T follicular helper cell (primary cell): ENCODE measurements at places on chromosomes 1 and 21.

GRCh38 chr1:230749150-230749549 lies 2.0 kb downstream of the CAPN9 start:
- no peak for DNase-seq

- DNase-seq = no peak
Measured at GRCh38 chr1:70288166-70288565, 66.4 kb downstream of the ANKRD13C start.

GRCh38 chr1:40982721-40983120 lies 3.2 kb downstream of the CTPS1 start:
- no peak for DNase-seq

DNA sequence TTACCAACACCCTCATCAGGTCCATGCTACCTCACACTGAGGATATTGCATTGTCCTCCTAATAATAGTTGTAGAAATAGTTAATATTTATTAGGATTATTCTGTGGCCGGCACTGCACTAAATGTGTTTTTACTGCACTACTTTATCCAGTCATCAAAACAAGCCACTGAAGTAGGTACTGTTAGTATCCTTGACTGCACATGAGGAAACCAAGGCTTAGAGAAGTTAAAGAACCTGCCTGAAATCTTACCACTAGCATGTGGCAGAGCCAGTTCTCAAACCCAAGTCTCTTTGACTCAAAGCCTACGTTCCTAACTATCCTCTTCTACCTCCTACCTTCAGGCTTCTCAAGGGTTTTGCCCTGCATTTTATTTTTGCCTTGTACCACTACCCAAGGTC lies 30.9 kb downstream of the FMO1 start:
- DNase-seq = no peak

- DNase-seq = no peak
Measured at GRCh38 chr1:118147522-118147921, 37.5 kb downstream of the SPAG17 start.

DNA sequence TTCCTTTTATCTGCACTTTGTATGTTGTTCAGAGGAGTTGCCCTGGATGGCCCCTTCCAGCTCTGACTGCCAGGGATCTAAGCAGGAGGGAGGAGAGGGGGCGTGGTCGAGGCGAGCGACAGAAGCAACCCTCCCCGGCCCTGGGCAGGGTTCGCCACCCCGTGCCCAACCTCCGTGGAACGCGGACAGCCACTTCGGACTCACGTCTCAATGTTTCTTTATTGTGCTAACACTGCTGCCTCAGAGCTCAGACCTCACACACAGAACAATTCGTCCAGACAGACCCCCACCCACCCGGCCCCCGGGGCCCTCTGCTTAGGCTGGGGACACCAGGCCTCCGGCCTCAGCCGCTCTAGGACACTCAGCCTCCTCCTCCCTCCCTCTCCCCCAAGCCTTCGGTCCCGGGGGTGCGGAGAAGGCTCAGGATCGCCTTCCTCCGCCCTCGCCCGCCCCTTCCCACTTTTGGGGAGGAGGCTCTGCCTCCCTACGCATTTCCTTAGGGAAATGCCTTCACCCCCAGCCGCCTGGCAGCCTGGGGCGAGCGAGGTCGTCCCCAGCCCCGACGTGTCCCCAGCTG lies 8.3 kb downstream of the VSIG8 start:
- no peak for DNase-seq

GRCh38 chr1:219580009-219580676 lies 32.8 kb downstream of the ZC3H11B start:
- no peak for DNase-seq

DNA sequence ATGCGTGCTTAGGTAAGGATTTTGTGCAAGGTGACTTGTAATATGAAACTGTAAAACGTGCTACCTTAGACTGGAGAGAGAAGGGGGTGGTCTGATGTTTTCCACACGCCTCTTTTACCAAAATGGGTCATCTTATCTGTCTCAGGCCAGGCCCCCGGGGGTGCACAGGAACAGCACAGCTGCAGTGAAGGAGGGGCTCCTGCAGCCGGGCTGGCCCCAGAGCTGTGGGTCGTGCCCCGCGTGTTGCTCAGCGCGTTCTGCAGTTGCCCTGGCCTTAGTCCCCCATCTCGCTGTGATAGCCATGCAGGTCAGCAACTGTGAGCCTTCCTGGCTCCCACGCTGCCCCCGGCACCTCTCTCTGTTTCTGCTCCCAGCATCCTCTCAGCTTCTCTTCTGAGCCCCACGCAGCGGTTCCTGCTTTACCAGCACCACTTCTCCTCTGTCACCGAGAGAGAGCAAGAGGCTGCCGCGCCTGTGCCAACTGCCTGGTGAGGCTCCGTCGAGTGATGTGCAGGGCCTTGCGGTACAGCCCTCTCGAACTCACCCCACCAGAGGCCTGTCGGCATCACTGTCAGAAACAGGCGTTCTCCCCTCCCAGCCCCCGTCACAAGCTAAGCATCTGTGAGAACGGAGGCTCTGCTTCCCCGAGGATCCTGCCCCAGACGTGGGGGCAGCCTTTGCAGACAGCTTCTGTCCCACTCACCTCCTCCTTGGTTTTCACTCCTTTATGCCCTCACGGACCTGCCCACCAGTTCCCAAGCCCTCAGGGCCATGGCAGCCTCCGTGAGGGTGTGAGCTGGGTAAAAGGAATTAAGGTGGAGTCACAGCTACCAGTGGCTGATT lies 73.3 kb downstream of the ADARB1 start:
- no peak for DNase-seq

- no peak for DNase-seq
Measured at GRCh38 chr1:77925956-77926355, 37.5 kb downstream of the NEXN start.
